D721Med (cell line): ENCODE measurements at places on chromosomes 12 and 14.

DNA sequence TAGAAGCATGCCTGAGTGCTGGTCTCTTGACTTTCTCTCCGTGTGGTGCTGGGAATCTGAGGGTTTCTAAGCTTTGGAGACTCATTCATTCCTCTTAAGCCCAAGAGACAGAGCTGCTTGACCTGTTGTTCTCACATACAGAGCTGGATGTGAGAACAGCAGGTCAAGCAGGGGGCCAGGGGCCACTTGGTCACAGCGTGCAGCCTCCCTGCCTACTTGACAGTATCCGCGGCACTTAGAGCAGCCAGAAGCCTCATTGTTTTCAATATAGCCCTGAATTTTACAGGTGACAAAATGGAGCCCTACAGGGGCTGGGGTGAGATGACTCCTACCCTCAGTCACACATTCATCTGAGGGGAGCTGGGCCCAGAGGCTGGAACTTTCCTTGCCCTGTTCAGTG lies 88.9 kb downstream of the ESRRB start:
- no peak for DNase-seq

GRCh38 chr14:62453226-62453625 lies 592.0 kb downstream of the KCNH5 start:
- no peak for DNase-seq

DNA sequence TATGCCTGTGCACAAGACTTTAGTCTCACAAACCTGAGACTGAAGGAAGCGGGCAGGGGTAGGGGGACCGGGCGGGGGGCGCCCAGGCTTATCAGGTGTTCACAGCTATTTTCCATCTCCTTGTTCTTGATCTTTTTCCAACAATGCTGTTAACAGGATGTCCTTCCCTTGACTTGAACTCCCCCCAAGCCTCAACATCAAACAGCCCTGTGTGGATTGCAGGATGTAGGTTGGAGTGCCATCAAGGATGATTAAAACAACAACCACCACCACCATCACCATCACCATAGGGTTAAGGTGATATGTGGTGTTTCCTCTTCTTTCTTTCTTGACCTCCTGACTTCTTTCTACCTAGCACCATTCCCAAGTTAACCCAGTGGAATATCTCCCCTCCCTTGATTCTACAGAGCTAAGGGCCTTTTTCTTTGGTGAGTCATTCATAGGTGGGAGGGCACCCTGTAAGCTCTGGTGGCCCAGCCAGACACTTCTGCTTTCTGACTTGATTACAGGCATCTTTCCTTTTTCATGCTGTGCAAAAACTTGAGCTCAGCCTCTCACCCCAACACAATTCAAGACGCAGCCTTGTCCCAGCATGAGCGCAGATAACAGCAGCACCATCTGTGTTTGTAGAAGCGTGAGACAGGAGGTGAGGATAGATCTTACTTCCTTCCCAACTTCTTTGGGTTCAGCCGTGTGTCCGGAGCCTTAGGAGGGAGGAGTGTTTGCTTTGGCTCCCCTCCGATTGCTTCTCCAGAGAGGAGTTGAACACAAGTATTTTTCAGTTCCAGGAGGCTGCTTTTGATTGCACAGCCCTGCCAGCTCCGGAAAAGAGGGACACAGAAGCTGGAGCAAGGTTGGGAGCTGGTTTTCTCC lies 26.8 kb downstream of the FLVCR2 start:
- DNase-seq = no peak

GRCh38 chr12:57765003-57765697 lies 1.7 kb downstream of the CYP27B1 start:
- DNase-seq = no peak

DNA sequence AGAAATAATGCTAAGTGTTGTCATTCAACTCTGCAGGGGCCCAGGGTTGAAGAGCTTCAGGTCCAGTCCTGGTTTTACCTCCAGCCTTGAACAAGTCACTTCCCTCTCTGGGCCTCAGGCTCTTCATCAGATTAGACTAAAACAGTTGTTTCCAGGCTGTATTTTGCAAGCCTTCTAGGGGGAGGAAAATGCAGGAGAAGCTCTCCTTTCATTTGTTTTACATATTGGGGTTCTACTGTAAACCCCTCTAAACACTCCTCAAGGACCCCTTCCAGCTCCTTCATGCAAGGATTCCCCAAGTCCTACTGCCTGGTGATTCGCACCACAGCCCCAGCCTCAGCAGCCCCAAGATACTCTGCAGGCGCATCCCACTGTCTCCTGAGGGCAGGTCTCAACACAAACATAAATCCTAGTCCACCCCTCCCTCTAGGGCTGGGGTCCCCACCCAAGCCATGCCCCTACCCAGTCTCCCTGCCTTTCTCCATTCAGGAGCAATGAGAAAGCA lies 2.7 kb downstream of the SDR9C7 start:
- no peak for DNase-seq

- DNase-seq = no peak
Observed at GRCh38 chr12:82357340-82357739, 847 bp downstream of the CCDC59 start.

GRCh38 chr14:67167420-67168109 lies 21.7 kb upstream of the GARIN2 start:
- no peak for DNase-seq

DNA sequence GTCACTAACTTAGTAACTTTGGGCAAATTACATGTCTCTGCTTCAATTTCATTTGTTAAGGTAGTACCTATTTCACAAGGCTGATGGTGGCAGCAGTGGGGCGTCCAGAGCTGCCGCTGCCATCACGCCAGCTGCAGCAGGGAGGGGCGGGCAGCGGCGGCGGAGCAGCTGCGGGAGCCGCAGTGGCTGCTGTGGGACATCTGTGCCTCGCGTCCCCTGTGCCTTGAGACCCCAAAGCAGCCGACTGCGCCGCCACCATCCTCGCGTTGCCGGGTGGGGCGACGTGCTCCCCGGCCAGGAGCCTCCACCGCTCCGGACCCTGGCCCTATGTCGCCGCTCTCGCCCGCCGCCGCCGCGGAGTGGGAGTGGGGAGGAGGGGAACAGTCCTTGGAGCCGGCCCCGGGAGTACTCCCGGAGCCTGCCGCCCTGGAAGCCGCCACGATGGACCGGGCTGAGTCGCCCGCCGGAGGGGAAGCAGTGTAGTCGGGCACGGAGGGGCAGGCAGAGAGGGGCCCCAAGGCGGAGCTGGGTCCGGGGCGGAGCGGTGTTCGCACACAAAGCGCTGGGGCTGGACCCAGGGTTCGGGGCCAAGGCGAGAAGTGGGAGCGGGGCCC lies 51.4 kb downstream of the A2M start:
- no peak for DNase-seq

GRCh38 chr14:54486685-54487084 lies 2.1 kb downstream of the GMFB start:
- DNase-seq = no peak

DNA sequence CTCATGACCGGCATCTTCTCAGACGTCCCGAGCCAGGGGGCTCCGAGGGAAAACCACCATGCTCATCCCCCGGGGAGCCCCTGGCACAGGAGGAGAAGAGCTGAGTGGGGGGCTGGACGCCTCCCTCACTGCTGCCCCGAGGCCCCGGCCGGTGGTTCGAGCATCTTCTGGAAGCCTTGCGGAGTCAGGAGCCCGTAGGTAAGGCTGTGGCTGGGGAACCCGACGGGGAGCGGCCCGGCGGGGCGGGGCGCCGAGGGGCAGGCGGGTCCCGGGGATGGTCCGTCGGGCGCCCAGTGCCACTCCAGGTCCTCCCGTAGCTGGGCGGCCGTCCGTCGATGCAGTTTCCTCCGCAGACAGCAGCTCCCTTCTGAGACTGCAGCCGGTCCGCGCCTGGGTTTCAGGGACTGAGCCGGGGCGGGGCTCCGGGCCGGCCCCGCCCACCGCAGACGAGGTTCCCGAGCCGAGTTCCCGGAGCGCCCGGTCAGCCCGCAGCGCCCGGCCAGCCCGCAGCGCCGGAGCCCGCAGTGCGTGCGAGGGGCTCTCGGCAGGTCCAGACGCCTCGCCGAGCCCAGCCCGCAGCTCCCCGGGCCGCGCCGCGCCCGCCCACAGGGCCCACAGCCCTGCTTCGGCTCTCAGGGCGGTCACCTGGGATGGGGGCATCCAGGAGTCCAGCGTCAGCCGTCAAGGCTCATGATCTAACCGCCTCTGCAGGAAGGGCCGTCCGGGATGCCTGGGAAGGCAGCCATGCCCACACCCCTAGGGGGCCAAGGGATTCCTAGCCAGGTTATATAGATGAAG lies at the start of gene PGF:
PGF (minus strand) TSS at position 369 of the 798 bp plus-strand sequence; CDS start at position 14, 355 bp downstream.
- no peak for DNase-seq

- DNase-seq = no peak
Observed at GRCh38 chr12:42982828-42983227, 393.3 kb upstream of the PRICKLE1 start.

- DNase-seq = no peak
Observed at GRCh38 chr12:7645395-7646177, 20.1 kb downstream of the APOBEC1 start.

DNA sequence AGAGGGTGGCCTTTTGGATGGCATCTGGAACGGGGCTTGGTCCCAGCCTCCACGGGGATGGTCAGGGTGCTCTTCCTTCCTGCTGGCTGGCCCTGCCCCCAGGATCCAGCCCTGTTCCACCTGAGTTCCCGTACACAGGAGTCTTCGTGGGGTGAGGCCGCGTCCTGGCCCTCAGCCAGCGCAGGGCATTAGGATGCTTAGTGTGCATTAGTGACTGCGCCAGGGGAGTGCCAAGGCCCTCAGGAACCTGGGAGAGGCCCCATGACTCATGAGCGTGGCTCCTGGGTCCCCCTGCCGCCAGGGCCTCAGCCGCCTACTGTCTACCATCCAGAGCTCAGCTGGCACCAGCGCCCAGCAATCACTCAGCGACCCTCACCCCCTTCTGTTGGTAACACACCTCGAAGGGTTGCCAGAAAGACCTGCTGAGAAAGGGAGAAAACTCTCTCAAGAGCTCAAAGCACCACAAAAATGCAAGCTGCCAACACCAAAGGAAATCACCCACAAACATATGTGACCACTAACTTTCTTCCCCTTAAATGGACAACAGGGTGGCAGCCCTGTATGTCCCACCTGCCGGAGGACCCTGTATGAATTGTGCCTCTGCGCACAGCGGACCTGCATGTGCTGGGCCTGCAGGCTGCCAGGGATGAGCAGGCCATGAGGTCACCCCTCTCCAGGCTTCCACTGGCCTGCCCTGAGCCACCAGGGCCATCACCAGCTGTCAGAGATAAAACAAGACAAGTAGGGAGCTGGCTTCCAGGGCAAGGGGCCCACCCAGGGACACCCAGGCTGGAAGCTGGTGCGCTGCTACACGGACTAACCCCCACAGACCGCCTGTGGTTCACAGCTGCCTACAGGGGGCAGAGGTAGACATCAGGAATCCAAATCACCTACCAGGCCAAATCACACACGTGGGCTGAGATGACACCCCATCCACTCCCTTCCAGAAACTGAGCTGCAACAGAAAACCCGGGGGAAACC lies 28.7 kb downstream of the CCDC85C start:
- no peak for DNase-seq

GRCh38 chr12:109637348-109637747 lies 63.8 kb downstream of the MVK start:
- DNase-seq = no peak

DNA sequence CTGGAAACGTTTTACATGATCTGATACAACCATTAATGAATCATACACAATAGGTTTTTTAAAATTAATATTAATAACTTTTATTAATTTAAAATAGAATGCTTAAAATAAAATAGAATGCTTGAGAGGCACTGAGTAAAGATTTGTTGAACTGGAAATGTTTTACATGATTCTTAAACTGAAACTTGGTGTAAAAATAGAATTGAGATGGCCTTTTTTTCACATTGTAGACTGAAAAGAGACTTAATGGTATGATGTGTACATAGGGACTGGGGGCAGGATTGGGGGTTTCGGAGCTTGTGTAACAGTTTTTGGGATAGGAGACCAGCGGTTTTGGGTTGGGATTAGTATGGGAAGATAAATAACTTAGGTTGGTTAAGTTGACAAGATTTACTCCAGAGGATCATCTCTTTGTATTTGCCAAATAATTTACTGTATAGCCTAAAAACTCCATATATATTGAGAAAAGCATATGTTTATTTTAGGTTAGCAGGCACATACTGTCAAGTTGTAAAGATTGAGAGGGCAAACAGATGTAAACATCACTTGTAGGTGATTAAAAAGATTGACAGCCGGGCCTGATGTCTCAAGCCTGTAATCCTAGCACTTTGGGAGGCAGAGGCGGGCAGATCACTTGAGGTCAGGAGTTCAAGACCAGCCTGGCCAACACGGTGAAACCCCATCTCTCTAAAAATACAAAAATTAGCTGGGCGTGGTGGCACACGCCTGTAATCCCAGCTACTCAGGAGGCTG lies 2.0 kb upstream of the ZNF410 start:
- no peak for DNase-seq

- DNase-seq = no peak
Observed at GRCh38 chr14:70595443-70596185, 4.8 kb downstream of the MED6 start.

- DNase-seq = no peak
Observed at GRCh38 chr12:20460956-20461355, 92.6 kb downstream of the PDE3A start.
